SIG-M5 (cell line): ENCODE measurements at places on chromosomes 11 and 22.

GRCh38 chr11:11710556-11710955 lies 88.8 kb upstream of the GALNT18 start:
- no peak for DNase-seq

- DNase-seq: no peak
Measured at GRCh38 chr11:6655020-6655789, 404 bp downstream of the DCHS1 start.

DNA sequence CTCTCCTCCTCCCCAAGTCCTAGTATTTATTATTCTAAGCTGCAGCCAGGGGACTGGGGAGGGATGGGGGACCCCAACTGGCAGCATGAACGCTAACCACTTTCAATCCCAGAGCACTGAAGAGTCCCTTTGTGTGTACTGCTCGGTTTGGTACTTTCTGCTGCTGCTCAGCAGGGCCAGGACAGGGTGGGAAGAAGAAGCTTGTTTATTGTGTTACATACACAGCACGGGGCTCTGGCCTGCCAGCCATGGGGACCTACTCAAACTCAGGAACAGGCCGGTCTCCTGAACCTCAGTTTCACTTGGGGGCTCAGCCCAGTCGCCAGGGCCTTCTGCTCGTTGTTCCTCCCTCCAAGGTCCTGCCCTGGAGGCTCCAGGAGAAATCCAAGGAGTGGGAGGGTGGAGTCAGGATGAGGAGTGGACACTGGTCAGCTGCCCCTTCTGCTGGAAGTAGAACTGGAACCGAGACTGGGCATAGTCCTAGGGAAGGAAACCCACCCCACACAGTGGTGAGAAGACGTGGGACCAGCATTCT lies 616 bp upstream of the CPT1B start:
- DNase-seq: no peak

DNA sequence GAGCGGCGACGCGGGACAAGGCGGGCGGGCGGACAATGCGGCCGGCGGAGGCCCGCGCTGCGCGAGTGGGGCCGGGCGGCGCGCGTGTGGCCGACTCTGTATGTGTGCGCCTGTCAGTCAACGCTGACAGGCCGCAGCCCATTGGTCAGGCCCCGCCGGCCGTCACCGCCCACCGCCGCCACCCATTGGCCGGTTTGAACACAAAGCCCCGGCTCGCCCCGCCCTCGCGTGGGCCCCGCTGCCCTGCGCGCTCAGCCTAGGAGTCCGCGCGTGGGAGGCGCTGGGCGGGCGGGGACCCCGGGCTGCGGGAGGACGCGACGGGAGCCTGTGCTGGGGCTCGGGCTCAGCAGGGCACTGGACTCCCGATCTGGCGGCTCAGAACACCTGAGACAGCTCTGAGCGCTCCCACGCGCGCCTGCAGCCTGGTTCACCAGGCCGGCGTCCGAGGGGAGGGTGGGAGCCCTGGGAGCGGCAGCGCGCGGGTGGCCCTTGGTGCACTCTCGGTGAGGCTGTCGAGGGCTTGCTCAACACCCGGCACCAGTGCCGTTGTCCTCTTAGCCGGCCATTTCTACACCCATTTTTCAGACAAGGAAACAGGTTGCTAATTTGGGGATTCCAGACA lies at the start of gene SUN2:
TSS of gene SUN2 (minus strand) at position 88 of the 622 bp plus-strand sequence. CDS start 3,370 bp downstream, outside the sequence.
- DNase-seq: peak; percentile 16
